Cerebellar nuclear complex (tissue), 1 donor: ENCODE measurements at places on chromosomes 2 and 18.

GRCh38 chr18:32349728-32350395, 120.8 kb downstream of the GAREM1 start:
- DNase-seq: no peak

DNA sequence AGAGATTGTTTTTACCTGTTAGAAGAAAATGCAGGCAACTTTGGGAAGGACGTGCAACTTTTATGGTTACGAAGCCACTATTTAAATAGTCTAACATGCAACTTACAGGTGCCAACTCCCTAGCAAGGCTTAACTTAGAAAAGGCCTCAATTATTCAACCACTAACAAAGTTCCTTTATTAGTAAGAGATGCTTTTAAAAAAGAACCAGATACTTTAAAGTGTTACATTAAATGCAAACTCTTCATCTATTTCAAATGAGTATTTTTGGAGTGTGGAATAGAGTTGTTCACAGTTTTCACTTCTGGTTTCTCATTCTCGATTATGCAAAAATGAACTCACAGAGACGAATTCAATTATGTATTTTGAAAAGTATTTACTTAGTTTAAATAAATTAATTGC, 51.7 kb downstream of the PELI1 start:
- DNase-seq: no peak

DNA sequence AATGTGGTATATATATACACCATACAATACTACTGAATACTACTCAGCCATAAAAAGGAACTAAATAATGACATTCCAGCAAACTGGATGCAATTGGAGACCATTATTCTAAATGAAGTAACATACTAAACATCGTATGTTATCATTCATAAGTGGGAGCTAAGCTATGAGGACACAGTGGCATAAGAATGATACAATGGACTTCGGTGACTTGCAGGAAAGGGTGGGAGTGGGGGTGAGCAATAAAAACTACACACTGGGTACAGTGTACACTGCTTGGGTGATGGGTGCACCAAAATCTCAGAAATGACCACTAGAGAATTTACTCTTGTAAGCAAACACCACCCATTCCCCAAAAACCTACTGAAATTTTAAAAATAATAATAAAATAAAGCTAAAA, 87.9 kb downstream of the RAB31 start:
- no peak for DNase-seq

DNA sequence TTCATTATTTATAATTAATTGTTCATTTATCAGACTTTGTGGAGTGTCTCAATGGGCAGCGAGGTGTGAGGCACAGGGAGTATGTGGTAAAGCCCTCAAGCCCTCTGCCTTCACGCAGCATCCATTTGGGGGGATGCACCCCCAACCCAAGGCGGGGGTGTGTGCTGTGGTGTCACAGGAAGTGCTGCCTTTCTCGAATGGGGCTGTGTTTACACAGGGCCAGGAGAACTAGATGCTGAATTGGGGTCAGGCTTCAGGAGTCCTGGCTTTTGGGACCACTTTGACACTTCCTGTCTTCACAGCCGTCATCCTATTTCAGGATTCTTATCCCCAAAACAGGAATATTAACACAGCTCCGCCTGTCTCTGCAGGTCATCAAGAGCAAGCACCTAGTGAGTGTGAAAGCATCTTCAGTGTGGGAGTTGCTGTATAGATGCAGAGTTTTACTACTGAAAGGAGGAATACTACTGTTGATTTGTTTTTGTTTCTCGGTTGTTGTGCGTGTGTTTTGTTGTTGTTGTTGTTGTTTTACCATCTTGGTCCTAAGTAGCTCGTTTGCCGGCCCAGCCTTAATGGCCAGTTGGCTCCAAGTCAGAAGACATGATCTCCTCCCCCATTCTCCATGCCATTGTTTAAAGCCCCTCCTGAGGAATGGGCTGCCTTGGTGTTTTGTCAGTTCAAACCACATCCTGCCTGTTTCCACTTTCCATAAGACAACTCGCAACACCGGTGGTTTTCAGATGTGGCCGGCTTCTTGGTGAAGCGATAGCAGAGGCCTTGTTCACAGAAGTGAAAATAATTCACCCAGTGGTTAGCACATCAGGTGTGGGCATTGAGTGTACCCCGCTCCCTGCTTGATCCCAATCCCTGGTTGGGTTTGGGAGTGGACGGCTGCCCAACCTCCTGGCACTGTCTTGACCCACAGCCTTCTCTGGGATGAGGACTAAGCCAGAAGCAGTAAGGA, 221.3 kb downstream of the BCL2 start:
- DNase-seq: no peak

- DNase-seq: no peak
Measured at GRCh38 chr2:1495676-1496358, 82.6 kb downstream of the TPO start.

DNA sequence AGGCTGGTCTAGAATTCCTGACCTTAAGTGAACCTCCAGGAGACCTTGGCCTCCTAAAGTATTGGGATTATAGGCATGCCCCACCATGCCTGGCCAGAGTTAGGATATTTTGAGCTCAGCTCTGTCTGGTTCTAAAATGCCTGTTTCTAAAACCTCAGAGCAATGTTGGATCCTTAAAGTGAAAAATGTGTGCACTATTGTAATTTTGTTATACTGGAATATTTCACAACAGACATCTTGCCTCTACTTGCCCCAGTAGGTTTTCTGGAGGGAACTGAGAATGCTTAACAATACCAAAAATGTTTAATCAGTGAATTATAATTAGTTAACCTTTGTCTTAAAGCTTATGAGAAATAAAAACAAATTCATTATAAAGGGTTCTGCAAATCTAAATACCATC, 144.6 kb upstream of the CCDC195 start:
- DNase-seq: no peak

DNA sequence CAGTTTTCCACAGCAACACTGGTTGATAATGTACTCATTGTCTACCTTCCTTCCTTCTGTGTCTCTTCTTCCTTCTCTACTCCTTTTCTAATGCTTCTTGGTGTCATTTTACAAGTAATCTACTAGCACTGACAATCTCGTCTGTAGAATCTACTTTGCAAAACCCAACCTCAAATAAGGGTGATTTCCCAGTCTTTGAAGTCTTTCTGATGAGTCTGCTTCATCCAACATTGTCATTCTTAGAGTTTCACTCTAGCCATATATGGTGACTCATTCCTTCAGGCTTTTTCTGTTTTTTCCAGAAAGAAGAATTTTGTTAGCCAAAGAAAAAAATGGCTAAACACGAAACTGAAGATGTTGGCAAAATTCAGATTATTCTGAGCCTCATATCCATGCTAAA, 288.7 kb downstream of the MBD2 start:
- no peak for DNase-seq

DNA sequence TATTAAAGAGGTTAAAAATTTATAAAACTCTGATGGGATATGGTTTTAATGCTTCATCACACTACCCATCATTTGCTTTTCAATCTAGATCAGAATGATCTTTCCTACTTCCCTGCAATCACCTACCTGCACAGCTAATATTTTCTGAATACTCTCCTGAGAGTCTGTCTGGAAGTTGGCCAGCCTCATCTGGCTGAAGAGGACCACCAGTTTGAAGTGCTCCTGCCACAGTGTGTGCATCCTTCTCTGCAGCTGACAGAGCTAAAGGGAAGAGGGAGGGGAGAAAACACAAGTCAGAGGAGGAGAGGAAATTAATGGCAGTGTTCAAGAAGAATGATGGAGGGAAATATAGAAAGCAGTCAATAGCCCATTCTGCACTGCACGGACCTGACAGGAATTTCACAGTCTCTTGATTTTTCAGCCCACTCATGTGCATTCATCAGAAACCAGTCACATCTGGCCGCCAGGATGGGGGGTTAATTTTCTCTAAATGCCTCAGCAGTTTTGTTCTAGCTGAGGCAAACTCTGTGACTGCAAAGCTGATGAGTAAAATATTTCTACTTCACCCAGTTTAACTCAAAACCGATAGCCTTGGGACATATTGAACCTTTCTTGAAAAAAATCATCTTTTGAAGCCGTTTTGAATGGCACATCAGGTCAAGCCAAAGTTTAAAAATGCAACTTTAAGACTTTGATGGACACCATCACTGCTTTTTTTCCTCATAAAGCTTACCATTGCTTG, 201.8 kb upstream of the KLHL14 start:
- DNase-seq: no peak

DNA sequence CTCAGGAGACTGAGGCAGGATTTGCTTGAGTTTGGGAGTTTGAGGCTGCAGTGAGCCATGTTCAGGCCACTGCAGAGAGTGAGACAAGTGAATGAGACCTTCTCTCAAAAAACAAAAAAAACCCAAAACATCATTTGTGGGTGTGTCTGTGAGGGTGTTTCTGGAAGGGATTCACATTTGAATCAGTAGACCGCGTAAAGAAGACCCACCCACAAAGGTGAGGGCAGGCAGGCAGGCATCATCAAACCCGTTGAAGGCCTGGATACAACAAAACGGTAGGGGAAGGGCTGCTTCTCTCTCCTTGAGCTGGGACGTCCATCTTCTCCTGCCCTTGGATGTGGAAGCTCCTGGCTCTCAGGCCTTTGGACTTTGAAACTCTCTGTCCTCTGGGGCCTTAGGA, 25.4 kb downstream of the CDKL4 start:
- no peak for DNase-seq

DNA sequence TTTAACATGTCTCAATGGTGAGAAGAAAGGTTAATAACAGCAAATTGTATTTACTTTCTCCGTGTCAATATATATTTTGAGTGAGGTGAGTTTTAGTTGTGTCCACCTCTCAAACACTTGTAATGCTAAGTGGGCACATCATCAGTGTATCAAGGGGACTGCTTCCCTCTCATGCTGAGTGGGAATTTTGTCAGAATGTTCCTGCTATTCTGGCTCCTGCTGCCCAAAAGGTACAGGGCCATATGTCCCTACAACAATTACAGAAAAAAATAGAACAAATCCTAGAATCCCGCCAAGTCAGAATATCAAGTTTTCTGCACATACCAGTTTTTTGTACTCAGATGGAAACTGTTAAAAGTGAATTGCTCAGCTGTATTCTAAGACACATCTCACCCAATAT, 5.4 kb upstream of the CERKL start:
- peak; percentile 14 for DNase-seq

GRCh38 chr2:28516430-28516829, 20.6 kb downstream of the PLB1 start:
- no peak for DNase-seq

- DNase-seq: no peak
Measured at GRCh38 chr2:65514555-65515195, 82.3 kb upstream of the SPRED2 start.
